ENCODE measurements at places on chromosomes 2 and 18.

GRCh38 chr2:216553093-216553478 lies 54.4 kb downstream of the RPL37A start:
- DNase-seq: no peak

DNA sequence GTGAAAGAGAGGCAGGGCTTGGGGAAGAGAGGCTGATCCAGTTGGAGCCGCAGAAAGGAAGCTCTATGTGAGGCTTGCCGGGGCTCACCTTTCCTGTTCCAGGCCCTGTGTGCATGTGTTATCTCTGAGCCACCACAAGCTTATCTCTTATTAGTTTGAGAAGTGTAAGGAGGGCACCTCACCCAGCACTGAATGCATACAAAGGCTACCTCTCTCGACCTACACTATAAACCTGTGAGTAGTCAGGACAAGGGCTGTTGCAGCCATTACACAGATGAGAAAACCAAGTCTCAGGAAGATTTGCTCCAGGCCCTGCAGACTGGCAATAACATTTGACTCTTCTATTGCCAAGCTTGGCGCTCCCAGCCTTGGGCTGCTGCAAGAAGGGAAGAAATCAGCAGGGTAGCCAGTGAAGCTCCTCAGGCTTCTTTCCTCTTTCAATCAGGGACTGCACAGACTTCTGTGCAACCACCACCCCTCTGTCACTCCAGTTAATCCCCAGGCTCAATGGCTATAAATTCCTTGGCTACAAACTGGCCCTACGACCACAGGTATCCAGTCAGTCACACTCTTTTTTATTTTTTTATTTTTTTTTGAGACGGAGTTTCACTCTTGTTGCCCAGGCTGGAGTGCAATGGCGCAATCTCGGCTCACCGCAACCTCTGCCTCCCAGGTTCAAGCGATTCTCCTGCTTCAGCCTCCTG lies 73.8 kb downstream of the CLHC1 start:
- DNase-seq: no peak

- DNase-seq: no peak
Measured at GRCh38 chr2:9745153-9745899, 97.9 kb upstream of the TAF1B start.

- no peak for DNase-seq
Measured at GRCh38 chr2:23423873-23424680, 39.1 kb downstream of the KLHL29 start.

GRCh38 chr18:58532298-58532697 lies 96.6 kb downstream of the ALPK2 start:
- no peak for DNase-seq

Data from NCI-H446 treated with DMSO at 0.1 percent for 48 hours (cell line).